ENCODE measurements at places on chromosomes 12 and 14. TPM values are rescaled to one million over a fixed set of nuclear protein-coding genes. Genes with fewer than 3 reads are reported as not detected.

GALNT16 gene
- 1.2 TPM for total RNA-seq

SYCP3 gene
- 0.49 TPM for total RNA-seq

DNA sequence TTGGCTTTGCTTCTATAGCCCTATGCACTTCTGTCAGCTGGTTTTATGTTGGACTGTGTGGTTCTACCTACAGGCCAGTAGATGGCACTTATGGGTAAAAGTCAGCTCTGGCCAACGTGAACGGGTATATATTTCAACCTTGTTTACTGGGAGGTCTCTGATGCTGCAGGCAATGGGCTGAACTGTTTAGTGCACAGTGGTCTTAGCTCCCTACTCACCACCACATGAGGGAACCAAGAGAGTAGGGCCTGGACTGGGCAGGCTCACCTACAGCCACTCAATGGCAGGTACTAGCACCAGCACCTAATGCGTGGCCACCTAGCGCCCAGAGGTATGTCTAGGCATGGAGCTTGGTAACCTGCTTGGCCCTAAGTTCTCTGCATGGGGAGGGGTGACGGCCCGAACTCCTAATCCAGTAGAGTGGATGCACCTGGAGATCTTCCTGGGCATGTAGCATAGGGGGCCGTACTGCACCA, 481.8 kb downstream of the TMEM117 start:
- no peak overlapping the region for H3K4me3 ChIP-seq
- H3K27me3 ChIP-seq, result no peaks in the 10 kb centered on the region
- no peaks in the 10 kb centered on the region for H3K4me1 ChIP-seq
- peaks cover 4% of the 10 kb centered on the region for H3K36me3 ChIP-seq
- H3K27ac ChIP-seq, result no peak overlapping the region

GRCh38 chr14:61463664-61464285, 142.4 kb downstream of the PRKCH start:
- H3K27ac ChIP-seq, result no peak overlapping the region
- no peaks in the 10 kb centered on the region for H3K27me3 ChIP-seq
- peaks cover 15% of the 10 kb centered on the region for H3K4me1 ChIP-seq
- no peak for DNase-seq
- H3K36me3 ChIP-seq, result no peaks in the 10 kb centered on the region
- no peak overlapping the region for H3K4me3 ChIP-seq

DNA sequence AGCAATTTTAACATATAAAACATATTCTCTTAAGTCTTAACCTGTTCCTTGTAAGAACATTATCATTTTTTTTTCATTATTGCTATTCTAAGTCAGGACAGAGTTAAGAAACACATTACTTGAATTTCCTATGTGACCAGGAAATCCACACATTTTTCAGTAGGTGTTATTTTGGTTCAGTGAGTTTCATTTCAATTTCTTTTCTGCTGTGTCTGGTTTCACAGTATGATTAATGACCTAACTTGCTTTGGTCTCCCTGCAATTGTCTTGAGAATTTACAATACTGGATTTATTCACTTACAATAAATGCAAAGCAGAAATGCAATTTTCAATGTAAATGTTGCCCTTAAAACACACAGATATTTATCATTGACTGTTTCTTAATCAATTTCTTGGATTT, 396.9 kb upstream of the TMTC1 start:
- no peak for DNase-seq
- H3K27ac ChIP-seq, result no peak overlapping the region
- H3K27me3 ChIP-seq, result no peaks in the 10 kb centered on the region
- H3K4me3 ChIP-seq, result no peak overlapping the region

- no peak overlapping the region for H3K27ac ChIP-seq
- no peaks in the 10 kb centered on the region for H3K4me1 ChIP-seq
Measured at GRCh38 chr12:15001733-15002382, 29.0 kb downstream of the PDE6H start.

DNA sequence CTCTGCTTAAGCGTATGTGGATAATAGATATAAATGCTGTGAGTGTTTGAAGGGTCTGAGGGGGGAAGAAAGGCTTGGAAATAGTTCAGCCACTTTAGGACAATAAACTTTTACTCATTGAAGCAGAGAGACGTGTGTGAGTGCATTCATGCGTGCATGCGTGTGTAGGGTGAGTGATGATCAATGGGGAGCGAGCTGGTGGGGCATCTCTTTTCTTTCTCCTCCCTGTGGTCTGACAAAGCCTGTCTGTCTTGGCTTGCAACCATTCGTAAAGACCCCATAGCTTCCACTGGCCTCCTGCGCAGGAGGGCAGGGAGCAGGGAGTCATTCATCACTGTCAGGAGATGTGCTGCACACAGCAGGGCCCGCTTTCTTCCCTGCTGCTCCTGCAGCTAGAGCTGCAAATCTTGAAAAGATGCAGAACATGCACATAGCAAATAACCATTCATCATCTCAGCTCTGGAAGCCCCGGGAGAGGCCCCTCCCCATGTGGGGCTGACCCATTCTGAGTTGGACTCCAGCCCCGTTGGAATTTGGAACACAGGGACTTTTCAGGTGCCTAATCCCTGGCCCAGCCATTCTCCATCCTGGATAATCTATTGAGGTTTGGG, 223.2 kb downstream of the PPM1H start:
- DNase-seq, result no peak
- no peak overlapping the region for H3K27ac ChIP-seq
- no peaks in the 10 kb centered on the region for H3K4me1 ChIP-seq

DNA sequence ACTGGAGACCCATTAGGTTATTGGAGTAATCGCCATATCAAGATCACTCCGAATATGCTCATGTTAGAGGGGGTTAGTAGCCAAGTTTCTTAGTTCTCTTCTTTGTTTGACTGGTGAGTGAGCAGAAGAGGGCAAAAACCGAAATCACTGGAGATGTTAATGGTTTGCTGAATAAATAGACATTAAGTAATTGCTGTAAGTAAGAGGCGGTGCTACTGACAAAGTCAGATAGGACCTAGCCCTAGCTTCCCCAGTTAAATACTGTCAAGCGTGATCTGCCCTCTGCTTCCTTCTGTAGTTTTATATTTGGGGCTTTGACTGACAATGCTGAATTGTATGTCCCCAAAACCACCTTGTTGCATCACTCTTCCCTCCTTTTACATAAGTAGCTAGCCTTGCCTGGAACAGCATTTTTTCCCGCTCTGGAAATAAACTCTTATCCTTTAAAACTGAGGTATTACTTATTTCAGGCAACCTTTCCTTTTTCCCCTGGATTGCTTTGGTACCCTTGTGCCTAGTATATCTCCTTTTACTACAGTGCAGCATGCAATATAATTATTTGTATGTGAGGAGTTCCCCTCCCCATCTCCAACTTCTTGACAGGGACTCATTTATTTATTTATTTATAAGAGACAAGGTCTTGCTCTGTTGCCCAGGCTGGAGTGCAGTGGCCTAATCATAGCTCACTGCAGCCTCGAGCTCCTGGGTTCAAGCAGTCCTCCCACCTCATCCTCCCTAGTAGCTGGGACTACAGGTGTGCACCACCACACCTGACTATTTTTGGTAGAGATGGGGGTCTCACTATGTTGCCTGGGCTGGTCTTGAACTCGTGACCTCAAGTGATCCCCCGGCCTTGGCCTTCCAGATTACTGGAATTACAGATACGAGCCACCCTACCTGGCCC, 1.4 kb downstream of the SNRPF start:
- peak overlapping the region; percentile 35 for H3K4me3 ChIP-seq
- peaks cover 12% of the 10 kb centered on the region for H3K4me1 ChIP-seq

OTX2 gene
- not detected for total RNA-seq

CLEC1B gene
- not detected for total RNA-seq

SRRM4 gene
- not detected for total RNA-seq

FAM90A1 gene
- total RNA-seq, result not detected

- DNase-seq, result no peak
- no peak overlapping the region for H3K27ac ChIP-seq
Measured at GRCh38 chr14:70902184-70902583, 5.1 kb upstream of the PCNX1 start.

C12orf50 gene
- 0.12 TPM for total RNA-seq

- H3K27ac ChIP-seq, result no peak overlapping the region
- DNase-seq, result no peak
- H3K4me1 ChIP-seq, result peaks cover 19% of the 10 kb centered on the region
- no peaks in the 10 kb centered on the region for H3K27me3 ChIP-seq
- no peaks in the 10 kb centered on the region for H3K36me3 ChIP-seq
Measured at GRCh38 chr12:31361730-31362114, 35.8 kb upstream of the SINHCAF start.

PSMA6 gene
- 163 TPM for total RNA-seq

AQP2 gene
- total RNA-seq, result not detected

GRCh38 chr12:116838365-116838764, 42.9 kb downstream of the HRK start:
- no peak overlapping the region for H3K4me3 ChIP-seq
- no peaks in the 10 kb centered on the region for H3K27me3 ChIP-seq
- no peak overlapping the region for H3K27ac ChIP-seq
- peaks cover 8% of the 10 kb centered on the region for H3K36me3 ChIP-seq
- peaks cover 12% of the 10 kb centered on the region for H3K4me1 ChIP-seq

DNA sequence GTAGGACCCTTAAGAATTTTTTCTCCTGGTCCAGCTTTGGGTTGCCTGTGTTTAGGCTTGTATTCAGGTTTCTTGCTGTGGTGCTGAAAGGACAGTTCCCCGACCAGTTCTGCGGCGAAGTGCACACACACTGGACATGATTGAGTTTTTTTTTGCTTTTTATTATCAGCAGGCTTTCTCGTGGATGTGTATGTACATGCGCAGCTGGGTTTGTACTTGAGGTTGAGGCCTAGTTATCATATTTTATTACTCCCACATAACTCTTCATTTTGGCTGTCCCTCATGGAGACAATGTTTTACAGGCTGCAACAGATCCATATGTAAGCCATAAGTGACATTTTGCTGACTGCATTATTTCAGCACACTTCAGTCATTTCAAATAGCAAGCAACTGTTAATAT, 2.5 kb downstream of the SCN8A start:
- no peak overlapping the region for H3K4me3 ChIP-seq
- H3K36me3 ChIP-seq, result no peaks in the 10 kb centered on the region
- peaks cover 18% of the 10 kb centered on the region for H3K4me1 ChIP-seq

DNA sequence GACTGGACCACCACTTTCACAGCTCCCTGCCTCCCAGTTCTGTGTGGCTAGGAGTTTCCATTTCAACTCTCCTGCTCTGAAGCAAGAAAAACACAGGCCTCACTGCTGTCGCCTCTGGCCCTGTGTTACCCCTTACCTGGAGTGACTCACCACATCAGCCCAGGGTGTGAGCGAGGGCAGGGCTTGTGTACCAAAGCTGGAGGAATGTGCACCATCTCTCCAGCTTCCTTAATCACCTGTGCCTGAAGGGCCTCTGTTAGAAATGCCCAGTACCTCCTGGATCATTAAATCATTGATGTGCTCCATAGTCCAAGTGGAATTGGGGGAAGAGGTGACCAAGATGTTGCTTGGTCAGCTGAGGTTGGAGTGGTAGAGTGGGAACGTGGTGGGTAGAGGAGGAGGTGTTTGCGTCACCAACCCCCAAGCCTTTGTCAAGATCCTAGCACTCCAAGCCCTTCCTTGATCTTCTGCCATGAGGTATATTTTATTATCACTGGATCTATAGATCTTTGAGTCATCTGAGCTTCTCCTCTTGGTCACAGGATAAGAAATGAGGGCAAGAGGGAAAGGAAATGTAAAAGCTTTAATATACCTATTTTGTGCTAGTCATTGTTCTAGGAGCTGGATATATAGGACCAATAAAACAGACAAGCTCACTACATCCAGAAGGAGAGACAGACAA, 51.3 kb downstream of the SSPN start:
- H3K36me3 ChIP-seq, result no peaks in the 10 kb centered on the region
- H3K4me1 ChIP-seq, result no peaks in the 10 kb centered on the region
- H3K27me3 ChIP-seq, result no peaks in the 10 kb centered on the region
- H3K27ac ChIP-seq, result no peak overlapping the region
- no peak overlapping the region for H3K4me3 ChIP-seq

DNA sequence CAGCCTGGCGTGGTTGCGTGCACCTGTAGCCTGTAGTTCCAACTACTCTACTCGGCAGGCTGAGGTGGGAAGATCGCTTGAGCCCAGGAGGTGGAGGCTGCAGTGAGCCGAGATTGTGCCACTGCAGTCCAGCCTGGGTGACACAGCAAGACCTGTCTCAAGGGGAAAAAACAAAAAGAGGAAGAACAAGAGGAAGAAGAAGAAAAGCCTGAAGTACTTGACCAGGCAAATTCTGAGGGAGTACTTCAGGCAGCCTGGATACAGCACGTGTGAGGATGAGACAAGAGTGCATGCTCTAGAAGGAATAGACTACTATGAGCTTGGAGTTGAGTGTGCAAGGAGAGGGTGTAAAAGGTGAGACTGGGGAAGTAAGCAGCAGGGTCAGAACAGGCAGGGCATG, 1.8 kb downstream of the GDF3 start:
- H3K36me3 ChIP-seq, result no peaks in the 10 kb centered on the region
- peaks cover 5% of the 10 kb centered on the region for H3K4me1 ChIP-seq
- H3K27me3 ChIP-seq, result peaks cover 16% of the 10 kb centered on the region

- H3K27ac ChIP-seq, result no peak overlapping the region
- H3K4me1 ChIP-seq, result peaks cover 9% of the 10 kb centered on the region
- H3K27me3 ChIP-seq, result no peaks in the 10 kb centered on the region
- no peak for DNase-seq
- H3K36me3 ChIP-seq, result peaks cover 58% of the 10 kb centered on the region
Measured at GRCh38 chr14:34620839-34621238, 9.1 kb downstream of the SNX6 start.

DNA sequence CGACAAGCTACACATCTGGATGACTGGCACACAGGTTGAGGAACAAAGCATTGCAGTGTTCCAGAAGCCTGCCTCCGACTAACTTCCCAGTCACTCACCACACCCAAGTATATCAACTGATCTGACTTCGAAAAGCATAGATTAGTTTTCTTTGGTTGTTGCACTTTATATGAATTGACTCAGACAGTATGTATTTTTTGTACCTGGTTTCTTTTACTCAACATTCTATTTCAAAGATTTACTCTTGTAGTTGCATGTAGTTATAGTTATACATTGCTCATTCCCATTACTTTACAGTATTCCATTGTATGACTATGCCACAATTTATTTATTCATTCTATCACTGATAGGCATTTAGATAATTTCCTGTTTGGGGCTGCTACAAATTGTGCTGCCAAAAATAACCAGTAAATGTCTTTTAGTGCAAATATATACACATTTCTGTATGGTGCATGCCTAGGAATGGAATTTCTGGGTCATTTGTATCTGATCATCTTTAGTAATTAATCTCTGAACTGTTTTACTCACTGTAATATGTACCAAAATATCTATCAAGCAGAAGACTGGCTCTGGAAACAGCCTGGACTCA, 17.8 kb downstream of the PLCZ1 start:
- DNase-seq, result no peak
- no peaks in the 10 kb centered on the region for H3K36me3 ChIP-seq
- H3K4me1 ChIP-seq, result no peaks in the 10 kb centered on the region
- no peak overlapping the region for H3K27ac ChIP-seq

ALDH2 gene
- total RNA-seq, result 37.4 TPM

- H3K4me1 ChIP-seq, result no peaks in the 10 kb centered on the region
- no peak overlapping the region for H3K4me3 ChIP-seq
- no peaks in the 10 kb centered on the region for H3K27me3 ChIP-seq
- DNase-seq, result no peak
- H3K27ac ChIP-seq, result no peak overlapping the region
- no peaks in the 10 kb centered on the region for H3K36me3 ChIP-seq
Measured at GRCh38 chr12:5223881-5224280, 180.2 kb downstream of the KCNA5 start.

PPP4R3A gene
- total RNA-seq, result 141 TPM

GRCh38 chr12:23815810-23816209, 133.7 kb downstream of the SOX5 start:
- H3K27me3 ChIP-seq, result no peaks in the 10 kb centered on the region
- no peaks in the 10 kb centered on the region for H3K36me3 ChIP-seq
- H3K4me1 ChIP-seq, result no peaks in the 10 kb centered on the region
- no peak for DNase-seq

BCAT1 gene
- 69.8 TPM for total RNA-seq

- H3K4me1 ChIP-seq, result peaks cover 1% of the 10 kb centered on the region
- H3K36me3 ChIP-seq, result no peaks in the 10 kb centered on the region
- H3K27me3 ChIP-seq, result peaks cover 25% of the 10 kb centered on the region
- no peak overlapping the region for H3K4me3 ChIP-seq
- no peak for DNase-seq
Measured at GRCh38 chr12:95784286-95784685, 6.3 kb downstream of the NTN4 start.
